ENCODE measurements at places on chromosomes 12 and 14.

DNA sequence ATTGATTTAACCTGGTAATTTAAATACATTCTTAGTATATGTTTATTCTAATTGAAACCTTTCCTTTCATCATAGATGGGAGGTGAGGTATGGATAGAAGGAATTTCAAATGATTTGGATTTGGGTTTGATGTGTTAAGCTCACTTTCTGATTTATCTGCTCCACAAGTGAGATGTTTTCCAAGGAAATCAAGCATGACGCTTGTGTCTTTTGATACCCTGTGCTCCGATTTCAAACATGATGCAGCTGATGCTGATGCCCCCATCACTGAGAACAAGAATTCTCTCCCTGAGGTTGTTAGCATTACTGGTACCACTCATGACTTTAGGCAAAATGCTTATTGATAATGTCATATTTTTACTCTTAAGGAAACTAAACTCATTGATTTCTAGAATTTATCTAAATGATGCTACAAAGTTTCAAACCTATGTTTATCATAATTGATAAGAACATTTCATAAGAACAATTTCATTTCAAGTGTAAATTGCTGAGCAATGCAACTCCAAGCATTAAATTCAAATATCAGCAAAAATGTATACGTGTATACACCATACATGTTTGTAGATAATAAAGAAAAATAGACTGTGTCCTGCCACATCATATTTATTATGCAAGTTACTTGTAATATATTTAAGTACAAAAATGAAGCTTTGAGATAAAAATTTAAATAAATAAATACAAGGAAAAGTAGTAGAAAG is 75.5 kb upstream of the LRIG3 start:
- H3K4me3 ChIP-seq = no peak overlapping the region
- no peaks in the 10 kb centered on the region for H3K36me3 ChIP-seq
- DNase-seq = no peak
- H3K27ac ChIP-seq = no peak overlapping the region

GRCh38 chr12:4271717-4272423 is 1.7 kb upstream of the CCND2 start:
- peak; percentile 97 for DNase-seq
- H3K27me3 ChIP-seq = no peaks in the 10 kb centered on the region
- H3K27ac ChIP-seq = peak overlapping the region; percentile 79
- no peaks in the 10 kb centered on the region for H3K36me3 ChIP-seq

- no peak overlapping the region for H3K27ac ChIP-seq
- H3K27me3 ChIP-seq = no peaks in the 10 kb centered on the region
- no peaks in the 10 kb centered on the region for H3K36me3 ChIP-seq
- no peaks in the 10 kb centered on the region for H3K4me1 ChIP-seq
- DNase-seq = no peak
Observed at GRCh38 chr14:31932675-31933074, 144.4 kb upstream of the ARHGAP5 start.

DNA sequence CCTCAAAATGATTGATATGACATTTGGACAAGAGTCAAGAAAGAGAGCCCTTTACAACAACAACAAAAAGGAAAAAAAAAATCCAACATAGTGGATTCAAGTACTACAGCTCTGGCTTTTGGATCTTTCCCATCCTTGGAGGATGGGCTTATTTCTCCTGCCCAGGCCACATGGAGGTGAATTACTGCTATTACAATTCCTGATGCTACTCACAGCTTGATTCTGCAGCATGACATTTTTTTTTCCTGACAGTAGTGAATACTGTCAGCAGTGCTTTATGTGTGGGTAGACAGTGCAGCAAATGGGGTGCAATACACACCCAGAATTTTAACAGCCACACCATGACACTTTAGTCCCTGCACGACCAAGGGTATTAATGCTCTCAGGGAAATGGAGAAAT is 42.5 kb upstream of the HSP90B1 start:
- H3K27ac ChIP-seq = no peak overlapping the region
- H3K4me3 ChIP-seq = no peak overlapping the region
- H3K36me3 ChIP-seq = no peaks in the 10 kb centered on the region
- no peak for DNase-seq
- H3K27me3 ChIP-seq = no peaks in the 10 kb centered on the region

DNA sequence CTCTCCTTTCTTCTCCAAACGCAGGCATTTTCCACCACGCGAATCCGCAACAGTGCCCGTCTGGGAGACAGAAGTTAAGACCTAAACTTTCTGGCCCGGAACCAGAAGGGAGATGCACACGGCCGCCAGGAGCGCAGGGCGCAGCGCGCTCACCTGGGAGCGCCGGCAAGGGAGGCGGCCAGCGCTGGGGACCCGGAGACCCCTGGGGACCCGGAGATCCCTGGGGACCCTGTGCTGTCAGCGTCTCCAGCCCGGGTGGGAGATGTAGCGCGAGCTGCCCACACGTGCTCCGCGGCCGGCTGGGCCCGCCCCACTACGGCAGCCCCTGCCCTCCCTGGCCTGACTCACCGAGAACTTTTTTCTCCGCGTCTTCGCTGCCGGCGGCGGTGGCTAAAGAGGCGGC is 620 bp downstream of the YBX3 start:
- peaks cover 5% of the 10 kb centered on the region for H3K36me3 ChIP-seq
- peaks cover 10% of the 10 kb centered on the region for H3K4me1 ChIP-seq
- DNase-seq = peak; percentile 52
- H3K27me3 ChIP-seq = no peaks in the 10 kb centered on the region
- peak overlapping the region; percentile 98 for H3K4me3 ChIP-seq
- peak overlapping the region; percentile 97 for H3K27ac ChIP-seq

GRCh38 chr14:74980731-74981461 is 21.8 kb upstream of the EIF2B2 start:
- no peak overlapping the region for H3K4me3 ChIP-seq
- no peak overlapping the region for H3K27ac ChIP-seq
- no peaks in the 10 kb centered on the region for H3K4me1 ChIP-seq

- no peaks in the 10 kb centered on the region for H3K36me3 ChIP-seq
- no peaks in the 10 kb centered on the region for H3K27me3 ChIP-seq
- no peak for DNase-seq
- peaks cover 9% of the 10 kb centered on the region for H3K4me1 ChIP-seq
Observed at GRCh38 chr14:65177551-65177950, 75.2 kb upstream of the MAX start.

GRCh38 chr14:20415782-20416206 is 2.5 kb upstream of the TEP1 start:
- no peaks in the 10 kb centered on the region for H3K27me3 ChIP-seq
- H3K4me1 ChIP-seq = peaks cover 23% of the 10 kb centered on the region
